Left ventricle myocardium superior (tissue), 1 donor: ENCODE measurements at places on chromosomes 3 and 15. TPM values are rescaled to one million over a fixed set of nuclear protein-coding genes. Genes with fewer than 3 reads are reported as not detected.

The SLC22A13 gene
- total RNA-seq = not detected

DNA sequence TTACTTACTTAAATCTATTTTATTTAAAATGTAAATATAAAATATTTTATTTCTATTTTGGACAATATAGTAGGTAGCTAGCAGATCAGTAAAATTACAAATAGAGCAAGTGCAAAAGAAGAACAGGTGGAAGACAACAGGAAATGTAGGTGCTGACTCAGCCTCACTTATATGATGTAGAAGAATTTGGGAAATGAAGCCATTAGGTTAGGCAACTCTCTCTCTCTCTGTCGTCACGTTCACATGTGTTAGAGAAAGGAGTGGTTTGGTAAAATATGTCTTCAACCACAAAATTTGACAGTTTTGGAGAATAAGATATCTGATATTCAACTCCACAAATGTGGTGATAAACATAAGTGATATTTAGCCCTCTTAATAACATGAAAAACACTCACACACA lies 532.5 kb upstream of the KCNMB2 start:
- DNase-seq = no peak

DNA sequence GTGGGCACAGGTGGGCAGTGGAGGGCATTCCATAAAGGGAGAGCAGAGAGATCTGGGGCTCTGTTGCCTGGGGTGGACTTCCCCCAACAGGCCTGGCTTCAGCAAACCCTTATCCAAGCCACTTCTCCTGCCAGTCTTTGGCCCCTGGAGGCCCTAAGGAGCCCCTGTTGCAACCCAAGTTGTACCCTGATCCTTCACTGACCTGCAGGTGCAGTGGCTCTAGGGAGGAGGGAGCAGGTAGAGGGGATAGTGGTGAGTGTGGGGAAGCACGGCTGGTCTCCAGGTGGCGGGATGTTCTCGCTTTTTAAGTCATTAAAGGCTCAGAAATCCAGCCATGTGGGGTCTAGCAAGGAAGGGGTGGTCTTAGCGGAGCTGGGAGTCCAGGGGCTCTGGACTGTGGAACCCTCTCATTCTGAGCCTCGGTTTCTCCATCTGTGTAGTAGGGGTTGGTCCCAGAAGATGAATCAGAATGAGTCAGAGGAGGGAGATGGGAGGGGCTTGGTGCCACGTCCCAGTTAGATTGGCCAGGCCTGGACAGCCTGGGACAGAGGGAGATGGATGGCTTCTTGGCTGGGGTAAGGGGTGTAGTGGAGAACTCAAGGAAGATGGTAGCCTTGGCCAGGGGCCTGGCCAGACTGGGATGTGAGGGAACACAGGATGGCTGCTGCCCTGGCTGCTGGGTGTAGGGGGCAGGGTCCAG lies 2.6 kb downstream of the ZBTB47 start:
- peak; percentile 33 for DNase-seq

- DNase-seq = no peak
These were observed 26.2 kb downstream of the ANAPC13 start for GRCh38 chr3:134459562-134459961.

GRCh38 chr15:65837301-65838294 lies 31.7 kb upstream of the RAB11A start:
- DNase-seq = no peak

GRCh38 chr15:29693225-29693624 lies 129.0 kb downstream of the TJP1 start:
- DNase-seq = no peak
